ENCODE measurements at places on chromosomes 12 and 14. TPM values are rescaled to one million over a fixed set of nuclear protein-coding genes. Genes with fewer than 3 reads are reported as not detected.
A peak's percentile ranks its signal among the peaks of the same experiment; 100 is the strongest.

Gene TOMM20L
- not detected for total RNA-seq

Gene FKBP3
- 78.7 TPM for total RNA-seq

Gene FAM181A
- not detected for total RNA-seq

Gene TAS2R30
- total RNA-seq = 2.9 TPM

Gene KERA
- total RNA-seq = not detected

Gene SCN8A
- total RNA-seq = 0.39 TPM

Gene COCH
- total RNA-seq = 1.9 TPM

Gene IAPP
- total RNA-seq = not detected

Gene GDF3
- total RNA-seq = not detected

Gene CEBPE
- total RNA-seq = not detected

Gene SDR9C7
- not detected for total RNA-seq

GRCh38 chr14:55874785-55875184 is 243.4 kb upstream of the PELI2 start:
- peaks cover 2% of the 10 kb centered on the region for H3K27me3 ChIP-seq
- no peaks in the 10 kb centered on the region for H3K36me3 ChIP-seq
- no peak overlapping the region for H3K4me3 ChIP-seq
- H3K27ac ChIP-seq = no peak overlapping the region
- H3K4me1 ChIP-seq = no peaks in the 10 kb centered on the region
- no peak for DNase-seq

GRCh38 chr12:131192951-131193350 is 239.2 kb downstream of the ADGRD1 start:
- H3K27ac ChIP-seq = no peak overlapping the region
- no peaks in the 10 kb centered on the region for H3K27me3 ChIP-seq
- DNase-seq = no peak
- no peaks in the 10 kb centered on the region for H3K4me1 ChIP-seq

- no peak for DNase-seq
- H3K27me3 ChIP-seq = no peaks in the 10 kb centered on the region
- H3K36me3 ChIP-seq = peaks cover 6% of the 10 kb centered on the region
These were observed 167.2 kb upstream of the ATP2B1 start for GRCh38 chr12:89875809-89876208.

- peaks cover 3% of the 10 kb centered on the region for H3K27me3 ChIP-seq
- no peak overlapping the region for H3K27ac ChIP-seq
- no peaks in the 10 kb centered on the region for H3K4me1 ChIP-seq
- no peak for DNase-seq
- no peaks in the 10 kb centered on the region for H3K36me3 ChIP-seq
- no peak overlapping the region for H3K4me3 ChIP-seq
These were observed 10.2 kb upstream of the LRRC10 start for GRCh38 chr12:69620921-69621320.

DNA sequence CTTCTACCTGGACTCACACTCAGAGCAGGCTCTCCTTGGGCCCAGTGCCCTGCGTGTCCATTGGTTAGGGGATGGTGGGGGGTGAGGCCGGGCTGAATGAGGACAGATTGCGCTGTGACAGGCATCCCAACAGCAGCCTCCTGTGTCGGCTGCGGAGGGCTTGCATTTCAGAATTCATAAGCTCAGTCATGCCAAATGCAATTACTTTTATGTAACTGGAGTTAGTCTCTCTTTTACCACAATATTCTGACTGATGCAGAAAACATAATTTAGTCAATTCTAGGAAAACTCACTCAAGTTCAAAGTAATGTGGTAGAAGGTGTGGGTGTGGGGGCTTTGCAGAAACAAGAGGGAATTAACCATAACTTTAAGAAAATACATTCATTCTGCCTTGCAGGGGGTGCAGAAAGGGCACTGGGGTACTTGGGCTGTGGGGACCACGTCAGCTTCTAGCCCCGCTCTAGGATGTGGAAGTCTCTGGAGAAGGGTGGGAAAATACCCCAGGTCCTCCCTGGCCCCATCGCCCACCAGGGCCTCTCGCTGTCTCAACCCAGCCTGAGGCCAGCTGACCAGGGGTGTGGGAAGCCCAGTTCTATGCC is 257.7 kb downstream of the ADGRD1 start:
- no peaks in the 10 kb centered on the region for H3K36me3 ChIP-seq
- H3K4me3 ChIP-seq = no peak overlapping the region
- H3K27ac ChIP-seq = no peak overlapping the region
- no peaks in the 10 kb centered on the region for H3K27me3 ChIP-seq
- DNase-seq = no peak

GRCh38 chr14:88348546-88348945 is 25.5 kb upstream of the KCNK10 start:
- no peak overlapping the region for H3K27ac ChIP-seq
- no peak overlapping the region for H3K4me3 ChIP-seq
- H3K36me3 ChIP-seq = no peaks in the 10 kb centered on the region
- no peaks in the 10 kb centered on the region for H3K4me1 ChIP-seq
- DNase-seq = no peak

DNA sequence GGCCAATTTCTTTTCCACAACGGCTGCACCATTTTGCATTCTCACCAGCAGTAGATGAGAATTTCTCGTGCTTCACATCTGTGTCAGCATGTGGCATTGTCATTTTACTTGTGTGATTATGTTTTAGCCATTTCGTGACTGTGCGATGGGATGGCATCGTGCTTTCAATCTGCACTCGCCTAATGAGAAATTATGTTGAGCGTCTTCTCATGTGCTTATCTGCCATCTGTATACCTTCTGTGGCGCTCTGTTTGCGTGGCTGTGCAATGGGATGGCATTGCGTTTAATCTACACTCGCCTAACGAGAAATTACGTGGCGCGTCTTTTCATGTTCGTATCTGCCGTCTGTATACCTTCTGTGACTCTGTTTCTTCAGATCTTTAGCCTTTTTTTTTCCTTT is 14.9 kb upstream of the GPR132 start:
- no peak for DNase-seq
- H3K4me1 ChIP-seq = peaks cover 10% of the 10 kb centered on the region
- H3K4me3 ChIP-seq = no peak overlapping the region
- H3K27me3 ChIP-seq = peaks cover 9% of the 10 kb centered on the region
- H3K36me3 ChIP-seq = no peaks in the 10 kb centered on the region

DNA sequence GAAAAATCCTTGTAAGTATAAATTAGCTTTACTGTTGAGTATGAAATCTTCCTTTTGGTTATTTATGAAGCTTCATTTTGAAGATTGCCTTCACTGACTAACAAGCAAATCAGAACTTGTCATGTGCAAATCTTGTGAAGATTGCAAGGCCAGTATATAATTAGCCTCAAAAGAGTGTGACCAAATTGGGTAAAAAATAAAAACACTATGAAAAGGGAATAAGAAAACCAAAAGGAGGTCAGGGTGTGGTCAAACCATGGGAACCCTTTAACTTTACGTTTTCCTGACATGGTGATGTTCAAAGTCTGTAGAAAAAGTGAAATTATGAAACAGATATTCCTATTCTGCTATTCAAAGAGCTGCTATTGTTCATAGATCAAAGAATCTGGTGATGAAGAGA is 230.3 kb downstream of the BCAT1 start:
- H3K4me3 ChIP-seq = no peak overlapping the region
- no peak overlapping the region for H3K27ac ChIP-seq
- DNase-seq = no peak
- no peaks in the 10 kb centered on the region for H3K36me3 ChIP-seq
- no peaks in the 10 kb centered on the region for H3K27me3 ChIP-seq

DNA sequence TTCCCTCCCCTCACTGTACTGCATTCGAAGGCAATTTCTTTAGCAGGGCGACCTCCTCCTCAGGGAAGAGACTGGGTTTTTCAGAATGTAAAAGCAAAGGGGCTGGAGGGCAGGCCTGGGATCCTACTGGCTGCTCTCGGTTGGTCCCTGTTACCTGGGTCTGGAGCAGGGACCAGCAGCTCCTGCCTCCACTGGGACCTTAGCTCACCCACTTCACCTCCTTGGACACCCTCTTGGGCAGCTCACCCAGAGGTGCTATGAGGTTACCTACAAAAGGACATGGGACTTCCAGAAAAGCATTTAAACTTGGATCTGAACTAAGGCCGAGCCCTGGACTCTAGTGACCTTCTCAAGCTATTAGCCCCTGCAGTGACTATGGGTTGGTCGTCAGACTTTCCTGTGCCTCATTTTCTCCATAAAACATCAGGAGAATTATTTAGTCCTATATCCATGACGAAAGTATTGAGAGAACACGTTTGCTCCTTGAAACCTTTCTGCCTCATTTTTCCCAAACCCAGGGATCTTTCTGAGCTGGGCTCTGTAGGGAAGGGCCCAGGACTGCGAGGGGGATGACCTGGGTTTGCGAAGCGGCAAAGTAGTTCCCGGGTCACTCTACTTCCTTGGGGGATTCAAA is 65.0 kb downstream of the FBXL14 start:
- no peak for DNase-seq
- H3K4me3 ChIP-seq = peak overlapping the region; percentile 76
- H3K27me3 ChIP-seq = peaks cover 67% of the 10 kb centered on the region
- H3K27ac ChIP-seq = no peak overlapping the region

- no peaks in the 10 kb centered on the region for H3K4me1 ChIP-seq
- no peak overlapping the region for H3K4me3 ChIP-seq
- H3K36me3 ChIP-seq = no peaks in the 10 kb centered on the region
- no peak for DNase-seq
- H3K27me3 ChIP-seq = no peaks in the 10 kb centered on the region
These were observed 115.2 kb downstream of the TMEM132D start for GRCh38 chr12:129788506-129789084.

GRCh38 chr14:61564618-61565091 is 130.7 kb upstream of the HIF1A start:
- DNase-seq = no peak
- peaks cover 52% of the 10 kb centered on the region for H3K4me1 ChIP-seq
- H3K36me3 ChIP-seq = no peaks in the 10 kb centered on the region
- no peak overlapping the region for H3K27ac ChIP-seq
- peaks cover 15% of the 10 kb centered on the region for H3K27me3 ChIP-seq

DNA sequence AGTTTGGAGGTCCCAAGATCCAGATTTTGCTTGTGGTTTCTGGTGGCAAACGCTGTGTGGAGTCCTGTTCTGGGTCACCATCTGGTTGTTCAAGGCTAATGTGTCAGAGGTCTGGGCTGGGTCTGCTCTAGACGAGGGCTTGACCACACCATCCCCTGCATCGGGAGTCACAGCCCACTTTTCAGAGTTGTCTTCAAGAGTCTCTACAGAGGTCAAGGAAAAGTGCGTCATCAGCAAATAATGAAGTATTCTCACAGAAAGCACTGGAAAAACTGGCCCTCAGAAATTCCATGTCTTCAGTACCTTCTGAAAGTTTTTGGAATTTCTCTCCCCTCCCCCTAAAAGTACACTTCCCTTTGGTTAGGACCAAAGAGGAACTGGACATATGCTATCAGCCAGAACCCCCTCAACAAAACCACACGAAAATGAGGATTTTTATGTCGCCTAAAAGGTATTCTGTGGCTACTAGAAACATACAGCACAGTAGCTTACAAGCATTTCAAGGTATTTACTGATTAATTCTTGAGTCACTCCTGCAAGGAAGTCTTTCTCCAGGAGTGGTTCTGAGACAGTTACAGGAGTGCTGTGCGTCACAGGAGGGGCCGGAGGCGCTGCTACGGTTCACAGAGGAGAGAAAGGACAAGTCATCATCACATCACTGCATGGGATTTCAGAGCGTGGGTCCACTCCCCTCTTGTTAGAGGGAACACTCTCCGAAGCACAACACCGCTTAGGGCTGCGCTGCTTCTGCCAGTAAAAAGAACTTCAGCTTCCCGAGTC is 35.4 kb downstream of the RAD52 start:
- peak overlapping the region; percentile 56 for H3K27ac ChIP-seq
- DNase-seq = no peak
- H3K4me3 ChIP-seq = no peak overlapping the region
- peaks cover 84% of the 10 kb centered on the region for H3K36me3 ChIP-seq
- H3K4me1 ChIP-seq = peaks cover 18% of the 10 kb centered on the region

DNA sequence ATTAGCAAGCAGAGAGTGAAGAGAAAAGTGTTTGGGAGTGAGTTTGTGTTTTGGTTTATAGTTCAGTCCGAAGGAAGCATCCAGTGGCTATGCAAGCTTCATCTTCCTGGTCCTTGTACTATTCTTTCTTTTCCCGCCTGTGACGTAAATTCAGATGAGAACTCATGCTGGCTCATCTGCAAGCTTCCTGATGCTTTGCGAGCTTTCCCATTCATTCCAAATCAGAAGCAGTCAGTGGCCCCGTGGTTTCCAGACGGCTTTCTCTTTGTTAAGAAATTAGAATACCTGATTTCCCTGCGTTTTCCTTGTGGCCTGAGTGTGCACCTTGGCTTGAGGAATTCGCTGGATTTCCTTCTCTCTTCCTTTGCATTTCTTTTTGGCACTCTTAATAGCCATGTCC is 89.5 kb downstream of the TESC start:
- no peak overlapping the region for H3K27ac ChIP-seq
- no peak overlapping the region for H3K4me3 ChIP-seq
- DNase-seq = no peak

Data from activated T-helper 2 cell treated with anti-CD3 and anti-CD28 coated beads, Interferon-gamma antibody, Interleukin-2, Interleukin-4, amounts not matched to agents 10 μg/mL and 5 μg/mL and 100 μg/mL, durations not matched to agents 14 hours and 24 hours and 36 hours (primary cell).